ENCODE measurements at places on chromosomes 13 and 19. TPM values are rescaled to one million over a fixed set of nuclear protein-coding genes. Genes with fewer than 3 reads are reported as not detected.

The ICAM5 gene
- total RNA-seq: not detected

The GRIN3B gene
- total RNA-seq: not detected

The SERTM1 gene
- total RNA-seq: not detected

The UHRF1 gene
- total RNA-seq: 24.1 TPM

The DHDH gene
- not detected for total RNA-seq
